ENCODE measurements at places on chromosomes 13 and 19. TPM values are rescaled to one million over a fixed set of nuclear protein-coding genes. Genes with fewer than 3 reads are reported as not detected.

Gene NLRP7
- 0.25 TPM for total RNA-seq

Gene ATP5F1D
- total RNA-seq = 214 TPM

- DNase-seq = no peak
Measured at GRCh38 chr13:94674609-94675348, 37.6 kb downstream of the SOX21 start.

GRCh38 chr13:97125810-97126738 is 96.1 kb upstream of the MBNL2 start:
- DNase-seq = peak; percentile 93

- DNase-seq = no peak
Measured at GRCh38 chr13:78806457-78806856, 147.5 kb upstream of the OBI1 start.
